ENCODE measurements at places on chromosomes 5 and 9. TPM values are rescaled to one million over a fixed set of nuclear protein-coding genes. Genes with fewer than 3 reads are reported as not detected.

Gene CDKN2A
- total RNA-seq = 2.2 TPM

- no peak for DNase-seq
These were observed 20.3 kb upstream of the THG1L start for GRCh38 chr5:157710882-157711281.

DNA sequence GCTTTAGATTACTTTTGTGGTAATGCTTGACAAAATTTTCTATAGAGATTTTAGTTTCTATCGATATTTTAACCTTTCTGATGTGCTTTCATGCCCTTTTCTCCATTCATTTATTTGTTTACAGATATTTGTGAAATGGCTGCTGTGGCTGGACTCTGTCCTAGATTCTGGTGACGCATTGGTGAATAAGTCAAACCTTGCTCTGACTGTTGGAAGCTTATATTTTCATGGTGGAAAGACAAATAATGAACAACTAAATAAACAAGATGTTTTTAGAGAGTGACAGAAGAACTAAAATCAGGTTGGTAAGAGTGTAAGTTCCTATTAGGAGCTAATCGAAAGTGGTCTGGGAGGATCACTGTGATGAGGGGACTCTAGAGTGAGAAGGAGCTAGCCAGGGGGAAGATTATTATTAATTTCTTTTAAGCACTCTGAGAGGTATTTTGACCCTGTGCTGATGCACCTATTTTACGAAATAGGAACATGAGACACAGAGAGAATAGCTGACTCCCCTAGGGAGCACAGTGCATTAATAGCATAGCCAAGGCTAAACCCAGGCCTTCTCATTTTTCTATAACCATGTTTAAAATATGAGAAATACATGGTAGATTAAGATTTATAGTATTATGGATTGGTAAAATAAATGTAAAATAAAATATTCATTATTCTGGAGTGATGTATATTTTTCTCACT is 411.9 kb upstream of the ARRDC3 start:
- DNase-seq = no peak

Gene GAPT
- not detected for total RNA-seq

DNA sequence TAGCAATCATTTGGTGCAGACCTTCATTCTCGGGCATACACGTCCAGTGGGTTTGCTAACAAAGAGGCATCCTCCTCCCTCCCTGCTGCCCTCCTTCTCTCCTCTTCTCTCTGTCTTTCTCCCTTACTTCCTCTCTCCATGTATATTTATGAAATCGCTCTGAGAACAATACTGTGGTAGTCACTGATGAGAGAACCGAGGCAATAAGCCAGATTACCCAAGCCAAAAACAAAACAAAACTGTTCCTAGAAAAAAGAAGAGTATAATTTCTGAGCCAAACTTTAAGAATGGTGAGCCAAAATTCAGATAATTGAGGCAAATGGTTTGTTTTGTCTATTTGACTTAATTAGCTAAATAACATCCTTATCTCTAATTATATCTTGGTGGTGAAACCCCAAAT is 15.8 kb upstream of the HMHB1 start:
- no peak for DNase-seq

Data from transverse colon (tissue), 4 donors.